ENCODE measurements at places on chromosomes 7 and 10.

- DNase-seq = no peak
These were observed 135.7 kb upstream of the RNF32 start for GRCh38 chr7:156504687-156505545.

- no peak for DNase-seq
These were observed 17.4 kb downstream of the PDGFA start for GRCh38 chr7:502296-502695.

- DNase-seq = no peak
These were observed 341.1 kb downstream of the PLXDC2 start for GRCh38 chr10:20157314-20157713.

GRCh38 chr7:584122-584465 is 64.4 kb upstream of the PDGFA start:
- DNase-seq = no peak

GRCh38 chr7:153084278-153084677 is 324.7 kb downstream of the ACTR3B start:
- no peak for DNase-seq

DNA sequence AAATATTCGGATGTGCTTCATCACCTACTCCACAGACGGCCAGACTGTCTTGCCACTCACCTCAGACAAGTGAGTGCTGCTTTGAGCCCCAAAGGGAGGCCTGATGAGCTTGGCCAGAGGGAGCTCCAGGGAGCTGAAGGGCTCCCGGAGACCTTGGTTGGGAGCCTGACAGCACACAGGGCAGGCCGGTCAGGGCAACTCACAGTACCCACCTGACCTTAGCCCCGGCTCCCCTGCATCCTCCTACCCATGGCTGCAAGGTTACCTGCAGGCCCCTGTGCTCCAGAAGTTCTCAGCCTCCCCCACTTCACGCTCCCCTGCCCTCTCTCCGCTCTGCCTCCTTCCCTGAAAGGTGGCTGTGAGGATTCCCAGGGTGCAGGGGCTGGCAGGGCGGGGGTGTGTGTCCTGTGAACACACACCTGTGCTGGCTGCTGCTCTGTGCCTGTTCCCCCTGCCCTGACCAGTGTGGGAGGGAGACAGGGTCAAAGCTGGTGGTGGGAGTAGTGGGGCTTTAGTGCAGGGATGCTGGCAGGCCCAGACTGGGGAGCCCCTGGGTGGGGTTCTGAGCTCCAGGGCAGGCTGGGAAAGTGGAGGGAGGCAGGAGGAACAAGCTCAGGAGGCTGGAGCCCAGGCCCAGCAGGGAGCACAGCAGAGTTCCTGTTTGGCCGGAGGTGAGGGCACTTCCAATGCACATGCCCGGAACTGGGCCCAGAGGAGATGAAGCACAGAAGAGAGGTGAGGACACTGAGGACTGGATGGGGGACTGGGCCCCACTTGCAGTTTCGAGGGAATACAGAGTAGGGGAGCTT is 7.2 kb downstream of the ANTXRL start:
- no peak for DNase-seq

DNA sequence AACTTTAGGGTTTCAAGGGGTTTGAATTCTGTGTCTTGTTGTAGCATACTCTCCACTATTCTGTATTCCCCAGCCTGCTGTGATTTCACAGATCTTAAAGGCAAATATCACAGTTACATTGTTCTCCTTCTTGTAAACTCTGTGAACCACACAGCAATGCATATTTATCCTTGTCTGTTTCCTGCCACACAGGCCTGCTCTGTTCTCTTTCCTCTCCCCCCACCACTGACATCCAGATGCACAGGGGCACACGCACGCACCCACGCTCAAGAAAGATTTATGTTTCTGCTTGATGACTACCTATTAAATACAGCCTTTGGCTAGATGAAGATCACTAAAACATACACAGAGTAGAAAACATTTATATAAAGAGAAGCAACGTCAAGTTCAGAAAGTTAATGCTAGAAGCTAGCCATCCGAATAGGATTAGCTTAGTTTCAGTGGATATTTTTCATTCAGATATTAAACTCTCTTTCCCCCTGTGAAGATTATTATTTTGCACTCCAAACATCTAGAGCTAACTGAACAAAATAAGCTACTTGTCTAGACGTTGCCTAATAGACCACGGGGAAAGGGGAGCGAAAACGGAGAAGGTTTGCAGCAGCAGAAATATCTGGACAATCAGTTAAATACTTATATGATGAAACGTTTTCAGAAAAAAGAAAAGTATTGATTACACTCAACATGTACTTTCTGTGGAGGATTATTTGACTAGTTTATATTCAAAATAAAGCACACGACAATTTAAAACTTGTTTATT is 193.1 kb upstream of the SEMA3C start:
- peak; percentile 37 for DNase-seq

DNA sequence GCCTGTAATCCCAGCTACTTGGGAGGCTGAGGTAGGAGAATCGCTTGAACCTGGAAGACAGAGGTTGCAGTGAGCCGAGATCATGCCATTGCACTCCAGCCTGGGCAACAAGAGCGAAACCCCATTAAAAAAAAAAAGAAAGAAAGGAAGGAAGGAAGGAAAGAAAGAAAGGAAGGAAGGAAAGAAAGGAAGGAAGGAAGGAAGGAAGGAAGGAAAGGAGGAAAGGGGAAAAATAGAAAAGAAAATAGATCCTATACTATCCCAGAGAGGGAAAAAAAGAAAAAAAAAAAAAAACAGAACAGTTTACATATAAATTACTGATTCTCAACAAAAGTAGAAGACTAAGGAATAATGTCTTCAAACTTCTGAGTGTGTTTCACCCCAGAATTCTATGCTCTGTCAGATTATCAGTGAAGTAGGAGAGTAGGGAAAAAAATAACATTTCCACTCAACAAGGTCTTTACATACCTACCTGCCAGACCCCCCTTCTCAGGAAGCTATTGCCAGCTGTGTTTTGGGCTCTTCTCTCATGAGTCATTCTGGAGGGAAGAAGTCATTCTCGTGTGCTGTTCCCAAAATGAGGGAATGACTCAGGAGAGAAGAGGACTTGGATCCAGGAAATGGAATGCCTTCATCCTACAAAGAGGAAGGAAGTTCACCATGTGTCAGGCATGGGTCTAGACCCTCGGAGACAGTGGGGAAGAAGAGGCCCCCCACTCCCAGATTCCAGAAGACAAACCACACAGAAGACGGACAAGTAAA is 20.9 kb downstream of the RGS10 start:
- DNase-seq = peak; percentile 73

DNA sequence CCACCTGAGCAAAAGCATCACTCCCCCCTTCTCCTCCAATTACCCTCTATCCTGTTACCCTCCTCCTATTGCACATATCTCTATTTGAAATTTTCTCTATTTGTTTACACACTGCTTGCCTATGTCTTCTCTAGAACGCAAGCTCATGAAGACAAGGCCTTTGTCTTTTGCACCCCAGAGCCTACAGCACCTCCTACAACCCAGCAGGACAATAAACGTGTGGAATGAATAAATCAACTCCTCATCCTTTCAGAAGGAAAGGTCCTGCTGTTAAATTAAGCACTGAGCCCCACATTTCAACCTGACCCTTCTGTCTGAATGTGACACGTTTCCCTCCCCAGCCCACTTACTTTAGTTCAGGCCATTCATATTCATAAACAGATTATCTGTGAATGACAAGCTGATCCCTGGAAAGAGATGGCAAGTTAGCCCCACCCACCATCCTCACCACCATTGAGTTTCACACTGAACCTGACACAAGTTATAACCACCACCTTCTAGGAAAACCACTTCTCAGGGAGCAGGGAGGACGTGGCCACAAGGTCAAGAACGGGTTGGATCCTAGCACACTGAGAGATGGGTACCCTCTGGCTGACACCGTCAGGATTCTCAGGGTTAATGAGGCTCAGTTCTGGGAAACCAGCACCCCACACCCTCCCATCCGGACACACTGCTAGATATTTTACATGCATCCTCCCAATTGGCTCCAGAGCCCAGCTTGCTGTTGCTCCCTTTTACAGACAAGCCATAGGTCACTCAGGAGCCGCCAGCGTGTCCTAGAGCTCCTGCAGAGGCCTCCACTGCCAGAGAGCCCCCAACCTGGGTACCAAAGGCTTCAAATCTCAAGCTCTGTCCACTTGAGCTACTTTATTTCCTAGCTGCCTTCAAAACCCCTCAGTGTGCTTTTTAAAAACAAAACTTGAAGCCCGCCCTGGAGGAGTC is 934 bp downstream of the PRTFDC1 start:
- DNase-seq = no peak

DNA sequence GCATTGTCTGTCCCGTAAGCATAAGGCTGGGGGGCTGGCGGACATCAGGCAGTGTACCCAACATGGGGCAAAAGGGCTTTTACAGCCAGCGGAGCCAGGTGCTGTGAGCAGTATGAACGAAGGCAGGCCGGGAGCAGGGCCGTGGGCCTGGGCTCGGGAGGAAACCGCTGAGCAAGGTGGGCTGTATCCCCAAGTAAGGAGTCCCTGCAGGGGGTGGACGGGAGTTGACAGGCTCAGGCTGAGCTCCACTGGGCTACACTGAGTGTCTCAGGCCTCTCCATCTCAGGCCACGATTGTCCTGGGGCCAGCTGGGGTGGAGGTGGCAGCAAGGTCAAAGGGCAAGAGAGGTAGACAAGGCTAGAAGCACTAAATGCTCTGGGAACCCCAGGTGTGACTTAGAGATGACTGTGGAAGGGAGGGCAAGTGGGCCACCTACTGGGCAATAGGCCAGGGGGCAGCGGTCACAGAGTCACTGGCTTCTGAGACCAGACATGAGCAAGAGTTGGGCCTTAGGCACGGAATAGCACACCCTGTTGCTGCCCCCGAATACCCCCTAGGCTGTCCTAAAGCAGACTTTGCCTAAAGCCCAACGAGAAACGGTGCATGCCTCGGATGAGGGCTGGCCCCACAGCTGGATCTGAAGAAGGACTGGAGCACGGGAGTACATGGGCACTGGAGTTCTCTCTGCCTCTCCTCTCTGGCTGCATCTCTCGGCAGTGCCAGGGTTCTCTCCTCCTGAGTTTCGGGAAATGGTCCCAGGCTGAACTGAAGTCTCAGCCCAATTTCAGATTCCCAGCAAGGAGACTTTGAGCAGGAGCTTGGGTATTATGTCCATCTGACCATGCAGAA is 10.8 kb upstream of the RAMP3 start:
- no peak for DNase-seq

DNA sequence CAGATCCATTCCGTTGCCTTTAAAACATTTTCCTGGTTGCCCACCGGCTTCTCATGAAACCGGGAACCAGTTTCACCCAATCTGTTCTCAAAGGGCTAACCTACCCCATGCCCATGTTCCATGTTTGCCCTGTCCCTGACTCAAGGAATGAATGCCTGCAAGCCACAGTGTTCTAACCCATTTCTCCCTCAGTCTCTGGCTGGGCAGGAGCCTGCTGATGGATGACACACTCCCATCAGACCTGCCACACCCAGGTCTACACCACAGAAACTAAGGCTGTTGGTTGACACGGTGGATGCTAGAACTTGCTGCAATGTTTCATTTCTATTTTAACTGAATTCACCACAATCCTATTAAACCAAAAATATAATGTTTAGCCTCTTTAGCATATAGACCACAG is 15.6 kb downstream of the CLRN3 start:
- no peak for DNase-seq

DNA sequence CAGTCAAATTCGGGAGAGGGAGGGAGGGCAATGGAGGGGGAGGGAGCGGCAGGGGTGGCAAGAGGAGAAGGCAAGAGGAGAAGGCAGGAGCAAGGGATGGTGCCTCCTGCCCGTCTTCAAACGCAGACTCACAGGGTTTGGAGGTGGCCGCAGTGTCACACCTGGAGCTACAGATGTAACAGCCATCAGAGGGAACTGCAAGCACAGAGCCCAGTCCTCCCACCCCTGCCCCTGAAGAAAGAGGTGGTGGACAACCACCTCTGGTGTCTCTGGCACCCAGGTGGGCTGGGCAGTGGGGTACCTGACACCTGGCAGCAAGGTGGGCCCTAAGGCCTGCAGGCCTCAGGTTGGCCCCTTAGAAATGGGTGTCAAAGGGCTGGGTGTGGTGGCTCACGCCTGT is 67.0 kb upstream of the SDK1 start:
- no peak for DNase-seq

- DNase-seq = peak; percentile 94
These were observed 106.2 kb downstream of the SAMD9 start for GRCh38 chr7:93011351-93012294.

GRCh38 chr7:158453663-158454062 is 134.0 kb downstream of the PTPRN2 start:
- no peak for DNase-seq

GRCh38 chr7:100156331-100157068 is 2.0 kb downstream of the TRAPPC14 start:
- no peak for DNase-seq

GRCh38 chr10:68171539-68172080 is 60.3 kb downstream of the ATOH7 start:
- no peak for DNase-seq

DNA sequence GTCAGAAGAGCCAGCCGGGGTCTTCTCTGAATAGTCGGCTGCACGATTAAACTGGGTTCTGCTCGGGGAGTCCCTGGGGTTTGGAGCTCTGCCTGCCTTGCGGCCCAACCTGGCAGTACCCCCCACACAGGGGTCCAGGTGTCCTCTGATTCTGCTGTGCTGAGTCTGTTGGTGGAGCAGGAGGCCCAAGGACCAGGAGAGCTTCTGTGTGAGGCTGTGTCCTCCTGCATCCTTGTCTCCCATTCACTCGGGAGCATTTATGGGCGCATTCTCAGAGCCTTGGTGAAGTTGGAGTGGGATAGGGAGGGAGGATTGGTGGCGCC is 14.2 kb downstream of the INPP5A start:
- no peak for DNase-seq

Measured in fibroblast of skin of left quadriceps (primary cell).